Activated B cell treated with CpG ODN at 0.5 μM for 24 hours (primary cell): ENCODE measurements at places on chromosomes 11 and 22. TPM values are rescaled to one million over a fixed set of nuclear protein-coding genes. Genes with fewer than 3 reads are reported as not detected.

- no peak overlapping the region for H3K27ac ChIP-seq
- DNase-seq, result no peak
- peaks cover 14% of the 10 kb centered on the region for H3K4me1 ChIP-seq
- H3K36me3 ChIP-seq, result no peaks in the 10 kb centered on the region
- H3K4me3 ChIP-seq, result peak overlapping the region; percentile 42
Observed at GRCh38 chr22:24952837-24953383, 394 bp downstream of the KIAA1671 start.

DNA sequence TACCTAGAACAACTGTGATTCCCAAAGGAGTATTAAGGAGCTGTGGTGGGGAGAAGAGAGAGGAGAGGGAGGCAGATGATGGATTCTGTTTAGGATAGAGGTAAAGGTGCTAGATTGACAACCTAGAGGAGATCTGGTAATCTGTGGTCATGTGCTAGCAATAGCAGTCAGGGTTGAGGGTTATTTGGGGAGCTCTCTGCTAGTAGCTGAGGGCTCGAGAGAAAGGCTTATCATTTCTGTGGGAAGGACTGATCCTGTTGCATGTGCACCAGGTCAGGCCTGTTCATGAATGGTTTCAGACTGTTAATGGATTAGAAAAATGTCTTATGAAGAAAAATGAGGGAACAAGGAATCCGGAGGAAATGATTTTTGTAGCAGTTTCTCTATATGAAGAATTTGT, 63.2 kb downstream of the MTMR3 start:
- no peaks in the 10 kb centered on the region for H3K27me3 ChIP-seq
- DNase-seq, result no peak
- peaks cover 39% of the 10 kb centered on the region for H3K4me1 ChIP-seq
- no peak overlapping the region for H3K4me3 ChIP-seq
- peaks cover 9% of the 10 kb centered on the region for H3K36me3 ChIP-seq

GRCh38 chr22:40432625-40433024, 62.2 kb downstream of the SGSM3 start:
- H3K27ac ChIP-seq, result peak overlapping the region; percentile 91
- peaks cover 59% of the 10 kb centered on the region for H3K36me3 ChIP-seq
- H3K27me3 ChIP-seq, result no peaks in the 10 kb centered on the region

GRCh38 chr11:76655501-76656049, 15.0 kb downstream of the LRRC32 start:
- peaks cover 10% of the 10 kb centered on the region for H3K27me3 ChIP-seq
- H3K4me3 ChIP-seq, result no peak overlapping the region
- no peak overlapping the region for H3K27ac ChIP-seq
- H3K36me3 ChIP-seq, result peaks cover 11% of the 10 kb centered on the region
- DNase-seq, result peak; percentile 10

DNA sequence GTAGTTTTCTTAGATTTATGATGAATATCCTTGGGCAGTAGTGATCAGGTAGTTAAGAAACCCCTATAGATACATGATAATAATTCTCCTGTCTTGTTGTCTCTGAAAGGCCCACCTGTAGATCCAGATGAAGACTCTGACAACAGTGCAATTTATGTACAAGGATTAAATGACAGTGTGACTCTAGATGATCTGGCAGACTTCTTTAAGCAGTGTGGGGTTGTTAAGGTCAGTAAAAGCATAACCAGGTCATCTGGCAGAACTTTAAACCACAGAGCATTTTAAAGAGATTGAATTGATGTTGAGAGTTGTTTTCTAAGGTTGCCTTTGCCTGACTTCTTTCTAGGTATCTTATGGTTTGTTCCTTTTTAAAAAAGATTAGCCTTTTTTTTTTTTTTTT, 14.1 kb upstream of the GAS2L1 start:
- peaks cover 93% of the 10 kb centered on the region for H3K36me3 ChIP-seq
- no peak for DNase-seq
- H3K4me3 ChIP-seq, result no peak overlapping the region
- no peaks in the 10 kb centered on the region for H3K27me3 ChIP-seq

DNA sequence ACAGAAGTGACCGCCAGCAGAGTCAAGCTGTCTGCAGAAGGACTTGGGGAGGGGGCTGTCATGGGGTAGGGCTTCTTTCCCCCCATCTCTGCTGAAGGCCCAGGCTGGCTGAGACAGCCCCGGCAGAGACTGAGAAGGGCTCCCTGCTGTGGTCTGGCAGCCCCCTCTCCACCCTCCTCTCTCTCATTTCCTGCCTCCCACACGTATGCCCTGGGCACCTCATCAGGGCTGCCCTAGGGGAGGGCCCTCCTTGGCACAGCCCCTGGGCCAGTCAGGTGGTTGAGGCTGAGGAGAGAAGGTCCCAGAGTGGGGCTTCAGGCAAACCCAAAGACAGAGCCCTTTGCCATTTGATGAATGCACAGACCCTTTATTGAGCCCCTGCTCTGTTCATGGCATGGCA, 3.6 kb downstream of the RASD2 start:
- no peak overlapping the region for H3K27ac ChIP-seq
- no peak for DNase-seq
- H3K4me3 ChIP-seq, result no peak overlapping the region
- H3K27me3 ChIP-seq, result peaks cover 38% of the 10 kb centered on the region
- H3K4me1 ChIP-seq, result peaks cover 3% of the 10 kb centered on the region

DNA sequence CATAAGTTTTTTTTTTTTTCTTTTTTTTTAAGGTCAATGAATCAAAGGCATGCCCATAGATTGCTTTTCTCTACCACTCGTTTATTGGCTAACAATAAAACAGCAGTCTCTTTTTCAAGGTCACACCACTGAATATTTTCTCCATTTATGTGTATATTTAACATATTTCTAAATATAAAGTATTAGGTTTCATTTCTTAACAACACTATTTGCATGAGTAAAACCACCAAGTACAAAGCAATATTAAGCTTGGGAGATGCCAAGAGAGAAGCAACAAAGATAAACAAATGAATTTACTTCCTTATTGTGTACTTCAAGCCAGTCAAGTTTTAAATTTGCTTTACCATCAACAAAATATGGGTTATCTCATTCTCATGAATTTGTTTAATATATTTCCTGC, 708.9 kb upstream of the CCDC179 start:
- no peak overlapping the region for H3K27ac ChIP-seq
- H3K4me1 ChIP-seq, result peaks cover 6% of the 10 kb centered on the region
- no peaks in the 10 kb centered on the region for H3K27me3 ChIP-seq
- H3K4me3 ChIP-seq, result no peak overlapping the region
- no peak for DNase-seq

- peaks cover 3% of the 10 kb centered on the region for H3K27me3 ChIP-seq
- DNase-seq, result no peak
- no peak overlapping the region for H3K4me3 ChIP-seq
- no peak overlapping the region for H3K27ac ChIP-seq
Observed at GRCh38 chr11:118939953-118940598, 14.3 kb upstream of the BCL9L start.

GRCh38 chr11:78831571-78831970, 256.9 kb upstream of the NARS2 start:
- no peaks in the 10 kb centered on the region for H3K27me3 ChIP-seq
- H3K4me3 ChIP-seq, result no peak overlapping the region
- H3K27ac ChIP-seq, result no peak overlapping the region
- DNase-seq, result no peak
- no peaks in the 10 kb centered on the region for H3K36me3 ChIP-seq

DNA sequence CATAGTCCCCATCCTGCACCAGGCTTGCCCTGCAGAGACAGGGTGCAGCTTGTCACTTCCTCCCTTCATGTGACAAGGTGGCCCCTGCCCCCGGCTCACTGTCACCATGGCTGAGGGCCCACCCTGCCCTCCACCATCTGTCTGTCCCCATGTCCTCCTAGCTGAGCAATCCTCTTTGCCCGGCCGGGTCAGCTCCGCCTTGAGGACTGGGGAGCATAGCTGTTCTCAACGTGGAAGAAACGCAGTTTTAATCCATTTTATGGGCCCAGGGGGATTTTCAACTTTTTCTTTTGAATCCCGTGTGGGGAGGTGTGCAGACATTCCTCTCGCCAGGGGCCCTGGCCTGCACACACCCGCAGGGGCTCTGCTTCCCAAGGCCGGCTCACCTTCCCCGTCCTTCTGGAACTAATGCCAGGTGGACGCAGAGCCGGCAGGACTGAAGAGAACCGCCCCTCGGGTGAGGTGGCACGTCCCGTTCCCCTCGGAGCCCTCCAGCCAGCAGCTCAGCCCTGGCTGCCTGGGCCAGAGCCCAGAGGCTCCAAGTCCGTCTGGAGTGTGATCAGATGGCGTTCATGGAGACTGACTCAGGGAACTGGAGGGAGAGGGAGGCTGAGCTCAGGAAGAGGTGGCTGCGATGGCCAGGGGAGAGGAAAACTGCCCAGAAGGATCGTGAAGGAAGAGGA, 1108.7 kb downstream of the BRD1 start:
- H3K4me1 ChIP-seq, result no peaks in the 10 kb centered on the region
- no peak overlapping the region for H3K27ac ChIP-seq
- no peak overlapping the region for H3K4me3 ChIP-seq
- H3K27me3 ChIP-seq, result no peaks in the 10 kb centered on the region
- no peak for DNase-seq

DNA sequence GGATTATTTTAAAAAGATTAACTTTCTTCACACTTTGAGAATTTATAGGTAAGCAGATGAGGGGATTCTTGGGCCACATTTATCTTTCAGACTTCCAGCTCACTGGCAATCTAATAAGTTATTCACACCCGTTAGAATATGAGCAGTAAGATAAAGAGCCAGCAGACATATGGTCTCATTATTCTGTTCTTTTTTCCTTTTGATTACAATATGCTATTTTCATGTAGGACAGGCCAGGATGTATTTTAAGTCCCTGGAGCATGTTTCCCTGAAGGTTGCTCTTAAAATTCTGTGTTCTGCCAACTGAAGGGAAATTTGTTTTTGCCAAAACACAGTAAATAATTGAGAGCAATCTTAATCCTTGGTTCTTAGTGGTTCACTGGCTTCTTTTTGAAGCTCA, 22.2 kb downstream of the PDHX start:
- H3K27ac ChIP-seq, result no peak overlapping the region
- peaks cover 22% of the 10 kb centered on the region for H3K36me3 ChIP-seq
- no peak overlapping the region for H3K4me3 ChIP-seq
- H3K4me1 ChIP-seq, result peaks cover 17% of the 10 kb centered on the region
- no peak for DNase-seq

DNA sequence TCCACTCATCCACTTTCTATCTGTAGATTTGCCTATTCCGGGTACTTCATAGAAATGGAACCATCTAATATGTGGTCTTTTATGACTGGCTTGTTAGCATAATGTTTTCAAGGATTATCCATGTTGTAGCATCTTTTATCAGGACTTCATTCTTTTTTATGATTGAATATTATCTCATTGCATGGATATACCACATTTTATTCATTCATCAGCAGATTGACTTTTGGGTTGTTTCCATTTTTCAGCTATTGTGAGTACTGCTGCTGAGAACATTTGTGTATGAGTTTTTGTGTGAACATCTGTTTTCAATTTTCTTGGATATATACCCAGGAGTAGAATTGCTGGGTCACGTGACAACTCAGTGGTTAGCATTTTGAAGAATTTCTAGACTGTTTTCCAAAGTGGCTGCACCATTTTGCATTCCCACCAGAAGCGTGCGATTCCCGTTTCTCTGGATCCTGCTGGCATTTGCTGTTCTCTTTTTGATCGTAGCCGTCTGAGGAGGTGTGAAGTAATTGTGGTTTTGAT, 8.9 kb downstream of the DERL3 start:
- DNase-seq, result no peak
- no peaks in the 10 kb centered on the region for H3K27me3 ChIP-seq
- H3K27ac ChIP-seq, result peak overlapping the region; percentile 41

- no peaks in the 10 kb centered on the region for H3K27me3 ChIP-seq
- H3K27ac ChIP-seq, result no peak overlapping the region
- no peaks in the 10 kb centered on the region for H3K4me1 ChIP-seq
- no peak for DNase-seq
- no peak overlapping the region for H3K4me3 ChIP-seq
Observed at GRCh38 chr11:133506023-133506422, 26.3 kb downstream of the OPCML start.

GRCh38 chr22:19912271-19912999, 29.1 kb upstream of the COMT start:
- no peak overlapping the region for H3K4me3 ChIP-seq
- H3K27ac ChIP-seq, result no peak overlapping the region
- H3K4me1 ChIP-seq, result peaks cover 2% of the 10 kb centered on the region
- no peak for DNase-seq
- H3K36me3 ChIP-seq, result peaks cover 52% of the 10 kb centered on the region
- H3K27me3 ChIP-seq, result no peaks in the 10 kb centered on the region

- peaks cover 9% of the 10 kb centered on the region for H3K27me3 ChIP-seq
- no peak for DNase-seq
- no peak overlapping the region for H3K27ac ChIP-seq
- no peak overlapping the region for H3K4me3 ChIP-seq
Observed at GRCh38 chr11:19370100-19370861, 129.5 kb upstream of the E2F8 start.

DNA sequence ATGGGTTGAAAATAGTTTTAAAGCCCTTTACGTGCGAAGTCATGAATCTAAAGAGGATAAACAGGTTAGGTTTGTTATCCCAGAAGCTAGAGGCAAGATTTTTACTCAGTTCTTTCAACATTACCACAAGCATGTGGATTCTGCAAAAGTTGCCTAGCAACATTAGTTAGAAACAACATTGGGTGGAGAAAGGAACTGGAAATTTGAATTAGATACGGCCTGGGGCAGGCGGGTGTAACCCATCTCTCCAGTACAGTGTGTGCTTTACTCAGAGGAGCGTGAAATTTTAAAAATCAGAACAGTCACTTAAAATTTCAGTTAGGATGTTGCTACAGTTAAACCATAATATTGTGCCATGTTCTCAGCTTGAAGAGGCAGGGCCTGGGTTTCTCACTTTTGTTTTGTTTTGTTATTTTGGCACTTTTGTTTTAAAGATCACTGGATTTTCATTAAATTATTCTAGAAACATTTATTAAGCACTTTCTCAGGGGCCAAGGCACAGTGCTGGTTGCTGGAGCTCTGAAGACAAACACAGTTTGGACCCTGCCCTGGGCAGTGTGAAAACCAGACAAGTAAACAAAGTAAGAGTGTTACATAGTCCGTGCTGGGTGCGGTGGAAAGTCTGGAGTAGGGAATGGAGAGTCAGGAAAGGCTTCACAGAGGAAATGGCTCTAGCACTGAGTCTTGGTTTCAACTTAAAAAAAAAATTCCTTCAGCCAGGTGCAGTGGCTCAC, 4.4 kb upstream of the WEE1 start:
- DNase-seq, result no peak
- peaks cover 53% of the 10 kb centered on the region for H3K4me1 ChIP-seq
- H3K27ac ChIP-seq, result peak overlapping the region; percentile 89
- no peaks in the 10 kb centered on the region for H3K27me3 ChIP-seq

Gene BIK
- total RNA-seq, result 2.6 TPM in 2 replicates

Gene MYO18B
- total RNA-seq, result 0.12 and 0.27 TPM in 2 replicates

Gene OR51B5
- 0.27 TPM in 1 of 2 replicates, not detected in the other for total RNA-seq

Gene RIMBP3C
- total RNA-seq, result 0.24 TPM in 1 of 2 replicates, not detected in the other

Gene DBX1
- not detected in 2 replicates for total RNA-seq

Gene SLC5A1
- not detected in 2 replicates for total RNA-seq

Gene KCNJ5
- total RNA-seq, result not detected in 2 replicates
